Uterus (tissue), 4 donors: ENCODE measurements at places on chromosomes 12 and 14.

DNA sequence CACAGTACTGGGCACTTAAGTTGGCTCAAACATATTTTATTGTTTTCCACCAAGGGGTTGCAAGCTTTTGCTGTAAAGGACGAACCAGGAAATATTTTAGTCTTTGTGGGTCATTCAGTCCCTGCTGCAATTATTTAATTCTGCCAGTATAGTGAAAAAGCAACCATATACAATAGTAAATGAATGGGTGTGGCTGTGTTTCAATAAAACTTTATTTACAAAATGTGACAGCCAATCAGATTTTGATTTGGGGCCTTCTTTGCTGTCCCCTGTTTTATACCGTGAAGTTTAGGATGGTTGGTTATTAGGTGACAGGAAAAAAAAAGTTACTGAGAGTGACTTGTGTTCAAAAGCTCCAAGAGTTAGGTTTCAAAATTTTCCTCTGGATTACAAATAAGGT, 956.4 kb downstream of the AACS start:
- no peak for DNase-seq

- DNase-seq = no peak
Observed at GRCh38 chr12:9037431-9037830, 48.1 kb downstream of the KLRG1 start.

- peak; percentile 65 for DNase-seq
Observed at GRCh38 chr12:2494486-2495192, 300.1 kb upstream of the FKBP4 start.

DNA sequence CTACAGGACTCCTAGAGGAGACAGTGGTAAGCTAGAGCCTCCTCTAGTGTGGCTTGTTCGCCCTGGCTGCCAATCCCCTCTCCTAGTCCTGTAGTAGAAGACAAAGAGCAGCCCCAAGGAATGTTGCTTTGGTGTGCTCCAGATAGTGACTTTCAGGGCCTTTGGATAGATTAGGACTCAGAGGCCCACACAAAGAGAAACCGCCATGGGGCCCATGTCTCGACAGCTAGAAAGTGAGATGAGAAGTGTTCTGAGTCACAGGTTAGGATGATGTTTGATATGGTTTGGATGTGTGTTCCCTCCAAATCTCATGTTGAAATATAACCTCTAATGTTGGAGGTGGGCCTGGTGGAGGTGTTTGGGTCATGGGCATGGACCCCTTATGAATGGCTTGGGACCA, 51.8 kb upstream of the JDP2 start:
- DNase-seq = no peak

DNA sequence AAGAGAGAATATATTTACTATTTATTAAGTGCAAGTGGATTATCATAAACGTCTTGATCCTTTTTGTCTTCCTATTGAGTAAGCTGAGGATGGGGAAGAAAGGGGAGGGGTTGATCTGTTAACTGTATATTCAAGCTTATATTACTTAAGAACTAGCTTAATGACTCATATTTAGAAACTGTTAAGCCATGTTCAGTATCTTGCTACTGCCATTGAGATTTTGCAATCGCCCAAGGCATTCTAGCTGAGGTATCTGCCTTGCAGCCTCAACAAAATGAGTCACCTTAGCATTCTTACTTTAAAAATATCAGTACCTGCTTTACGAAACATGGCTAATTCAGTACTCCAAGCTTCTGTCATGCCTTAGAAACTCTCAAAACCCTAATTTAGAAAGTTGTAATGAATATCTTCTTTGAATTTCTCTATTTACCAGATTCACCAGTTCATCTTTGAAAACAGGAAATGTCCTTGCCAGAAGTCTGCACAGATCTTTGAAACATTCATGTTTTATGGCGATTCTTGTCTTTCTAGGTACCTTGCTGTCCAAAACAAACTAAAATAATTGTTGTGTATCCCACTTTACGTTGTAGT, 76.1 kb downstream of the ALG10B start:
- no peak for DNase-seq

GRCh38 chr12:124322271-124322998, 27.5 kb downstream of the RFLNA start:
- no peak for DNase-seq

GRCh38 chr12:106181401-106182114, 42.8 kb upstream of the NUAK1 start:
- DNase-seq = no peak

DNA sequence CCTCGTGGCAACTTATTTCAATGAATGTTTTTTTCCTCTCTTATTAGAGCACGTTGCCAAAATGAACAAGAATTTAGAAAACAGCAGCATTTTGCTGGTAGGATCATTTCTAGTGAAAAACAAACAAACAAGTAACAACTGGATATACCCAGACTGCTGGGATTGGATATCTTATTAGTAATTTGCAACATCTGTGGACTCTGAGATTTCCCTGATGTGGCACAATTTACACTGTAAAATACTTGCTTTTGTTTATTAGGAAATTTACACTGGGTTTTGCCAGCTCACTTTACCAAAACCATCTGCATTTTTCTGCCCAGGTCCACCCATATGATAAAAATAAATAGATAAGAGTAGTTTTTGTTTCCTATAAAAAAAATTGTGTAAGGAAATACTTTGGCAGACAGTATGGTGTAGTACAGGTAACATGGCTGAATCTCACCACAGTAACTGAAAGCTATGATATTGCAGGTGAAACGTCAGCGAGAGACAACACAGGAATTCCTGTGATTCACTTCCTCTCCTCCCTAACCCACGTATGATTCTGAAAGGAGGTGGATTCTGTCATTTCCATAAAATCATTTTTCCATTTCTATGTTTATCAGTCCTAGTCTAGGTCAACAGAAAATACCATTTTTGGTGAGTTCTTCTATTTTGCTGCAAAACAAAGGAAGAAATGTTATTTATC, 176.2 kb upstream of the NOVA1 start:
- no peak for DNase-seq

GRCh38 chr14:96989306-96989705, 192.1 kb downstream of the VRK1 start:
- no peak for DNase-seq

GRCh38 chr14:73143003-73143402, 6.7 kb downstream of the PSEN1 start:
- DNase-seq = no peak

GRCh38 chr14:28152453-28153044, 614.0 kb upstream of the FOXG1 start:
- DNase-seq = no peak

DNA sequence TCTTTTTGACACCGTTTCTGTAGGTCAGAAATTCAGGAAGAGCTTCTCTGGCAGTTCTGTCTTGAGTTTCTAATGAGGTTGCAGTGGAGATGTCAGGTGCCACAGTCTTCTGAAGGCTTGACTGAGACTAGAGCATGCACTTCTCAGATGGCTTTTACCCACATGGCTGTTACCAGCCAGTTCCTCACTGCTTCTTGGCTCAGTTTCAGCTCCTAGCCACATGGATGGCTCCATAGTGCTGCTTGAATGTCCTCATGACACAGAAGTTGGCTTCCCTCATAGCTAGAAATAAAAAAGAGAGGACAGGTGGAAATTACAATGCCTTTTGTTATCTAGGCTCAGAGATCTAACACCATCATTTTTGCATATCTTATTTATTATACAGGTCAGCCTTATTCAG, 38.1 kb upstream of the SLC2A13 start:
- DNase-seq = no peak

GRCh38 chr12:5498076-5498475, 66.2 kb downstream of the NTF3 start:
- no peak for DNase-seq

GRCh38 chr14:29734732-29735131, 192.9 kb downstream of the PRKD1 start:
- DNase-seq = no peak

DNA sequence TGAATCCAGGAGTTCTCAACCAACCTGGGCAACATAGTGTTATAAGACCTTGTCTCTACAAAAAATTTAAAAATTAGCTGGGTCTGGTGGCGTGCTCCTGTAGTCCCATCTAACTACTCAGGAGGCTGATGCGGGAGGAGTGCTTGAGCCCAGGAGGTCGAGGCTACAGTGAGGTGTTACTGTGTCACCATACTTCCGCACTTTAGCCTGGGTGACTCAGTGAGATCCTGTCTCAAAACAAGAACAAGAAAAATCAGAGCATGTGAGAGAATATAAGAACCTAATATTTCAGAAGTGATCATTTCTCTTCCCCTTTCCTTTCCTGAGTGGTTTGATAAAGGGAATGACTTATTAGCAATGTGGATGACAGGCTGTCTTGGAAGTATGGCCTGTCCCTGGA, 9.5 kb downstream of the TRAF3 start:
- DNase-seq = no peak

GRCh38 chr14:52352061-52352491, 38.0 kb downstream of the PTGER2 start:
- no peak for DNase-seq

DNA sequence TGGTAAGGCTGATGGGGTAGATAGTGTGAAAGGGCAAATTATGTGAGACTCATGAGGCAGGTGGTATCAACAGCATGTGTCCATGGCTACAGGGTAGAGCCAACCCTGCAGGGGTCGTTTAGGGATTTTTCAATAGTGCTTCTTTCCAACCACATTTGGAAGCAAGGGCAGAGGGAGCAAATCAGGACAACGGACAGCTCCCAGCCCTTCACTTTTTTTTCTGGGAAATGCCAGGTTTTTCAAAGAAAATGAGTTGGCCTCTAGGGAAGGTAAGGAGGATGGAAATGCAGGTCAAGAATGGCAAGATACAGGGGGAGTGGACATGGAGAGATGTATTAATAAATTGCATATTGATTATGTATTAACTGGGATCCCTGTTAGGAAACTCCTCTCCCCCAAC, 4.9 kb upstream of the CMA1 start:
- DNase-seq = no peak

- no peak for DNase-seq
Observed at GRCh38 chr12:55715169-55715764, 579 bp upstream of the BLOC1S1 start.

DNA sequence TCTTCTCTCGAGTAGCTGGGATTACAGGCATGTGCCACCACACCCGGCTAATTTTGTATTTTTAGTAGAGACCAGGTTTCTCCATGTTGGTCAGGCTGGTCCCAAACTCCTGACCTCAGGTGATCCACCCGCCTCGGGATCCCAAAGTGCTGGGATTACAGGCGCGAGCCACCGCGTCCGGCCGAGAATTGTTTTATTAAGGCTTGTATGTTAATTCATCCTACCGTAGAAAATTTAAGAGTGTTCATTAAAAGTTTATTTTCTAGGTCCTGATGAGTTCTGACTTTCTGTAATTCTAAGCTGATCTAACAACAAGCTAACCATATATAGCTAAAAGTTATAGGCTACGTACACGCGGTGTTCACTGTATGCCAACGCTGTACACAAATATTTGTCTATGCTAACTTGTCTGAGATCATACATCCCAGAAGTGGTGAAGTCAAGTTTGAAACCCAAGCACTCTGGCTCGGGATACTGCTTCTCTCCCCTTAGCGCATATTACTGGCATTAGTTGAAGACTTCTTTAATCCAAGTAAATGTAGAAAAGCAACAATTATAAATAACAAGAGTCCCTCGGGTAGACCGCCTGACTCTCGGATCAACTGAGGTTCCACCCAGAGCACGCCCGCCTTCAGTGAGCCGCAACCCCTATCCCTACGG, 570 bp upstream of the MRPS35 start:
- DNase-seq = peak; percentile 21

DNA sequence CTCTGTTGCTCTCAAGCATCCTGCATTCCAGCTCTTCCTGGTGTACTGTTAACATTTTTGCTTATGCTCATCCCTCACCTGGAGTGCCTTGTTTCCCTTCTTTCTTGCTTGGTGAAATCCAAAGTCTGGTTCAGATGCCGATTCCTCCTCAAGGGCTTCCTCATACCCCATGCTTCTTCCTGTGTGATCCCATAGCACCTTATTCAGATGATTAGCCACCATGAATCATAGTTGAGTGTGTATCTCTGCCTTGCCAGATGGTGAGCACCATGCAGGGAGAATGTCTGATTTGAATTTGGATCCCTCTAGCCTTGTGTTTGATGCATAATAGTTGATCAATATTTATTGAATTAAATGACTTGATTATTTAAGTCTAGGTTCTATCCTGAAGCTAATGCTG, 39.4 kb upstream of the ANO4 start:
- DNase-seq = no peak

- DNase-seq = no peak
Observed at GRCh38 chr14:103748534-103748857, 32.9 kb downstream of the ZFYVE21 start.

GRCh38 chr14:70788898-70789297, 20.4 kb downstream of the MAP3K9 start:
- no peak for DNase-seq

- DNase-seq = no peak
Observed at GRCh38 chr12:121792607-121793439, 665 bp downstream of the RHOF start.

DNA sequence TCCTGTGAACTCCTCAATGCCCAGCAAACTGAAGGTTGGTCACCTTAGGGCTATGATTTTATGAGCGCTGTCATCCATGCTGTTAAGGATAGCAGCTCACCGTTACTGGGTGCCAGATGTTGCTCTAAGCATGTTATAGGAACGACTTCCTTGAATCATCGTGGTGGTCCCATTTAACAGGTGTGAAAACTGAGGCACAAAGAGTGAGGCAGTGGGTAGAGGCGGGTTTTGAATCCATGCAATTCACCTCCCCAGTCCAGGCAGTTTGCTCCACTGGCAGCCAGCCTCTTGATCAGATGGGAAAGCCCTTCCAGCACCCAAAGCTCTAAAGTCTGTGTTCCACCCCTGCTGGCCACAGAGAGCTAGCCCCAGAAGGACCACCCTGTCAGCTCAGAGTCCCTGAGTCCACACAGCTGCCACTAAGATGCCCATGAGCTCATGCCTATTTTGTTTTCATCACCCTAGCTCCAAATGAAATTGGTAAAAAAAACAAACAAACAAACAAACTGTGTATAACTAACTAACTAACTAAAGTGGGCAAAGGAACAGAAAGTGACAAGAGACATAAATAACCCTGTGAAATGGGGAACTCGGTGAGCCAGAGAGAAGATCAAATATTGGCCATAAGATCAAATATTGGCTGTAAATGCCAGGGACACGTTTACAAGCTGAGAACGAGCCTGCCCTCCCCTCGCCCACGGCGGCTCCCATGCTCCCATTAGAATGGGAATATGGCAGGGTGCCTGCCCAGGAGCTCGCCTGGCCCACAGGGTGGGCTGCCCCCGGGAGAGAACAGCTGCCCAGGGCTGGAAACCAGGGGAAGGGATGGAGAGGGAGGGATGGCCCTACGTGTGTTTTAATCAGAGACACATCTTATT, 72.3 kb upstream of the RFLNA start:
- no peak for DNase-seq

DNA sequence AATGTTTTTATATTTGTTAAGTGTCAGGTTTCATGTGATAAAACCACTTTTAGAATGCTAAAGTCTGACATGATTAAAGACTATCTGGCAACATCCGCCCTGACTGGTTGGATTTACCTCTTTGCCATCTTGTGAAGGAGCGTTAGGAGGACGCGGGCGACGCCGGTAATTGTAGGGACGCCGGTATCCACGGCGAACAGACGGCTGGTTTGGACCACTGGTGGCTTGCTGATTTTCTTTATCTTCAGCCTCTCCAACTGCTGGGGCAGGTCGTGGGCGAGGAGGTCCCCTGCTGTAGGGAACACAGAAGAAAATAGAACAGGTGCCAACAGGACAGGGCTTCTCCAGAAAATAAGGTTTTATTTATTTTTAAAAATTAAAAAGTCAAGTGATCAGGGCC, 21.3 kb downstream of the YBX3 start:
- no peak for DNase-seq

GRCh38 chr14:73851567-73852382, at the start of gene PTGR2:
Gene PTGR2 (plus strand): TSS chr14:73851831. CDS start chr14:73858863, 7,032 bp downstream.
- peak; percentile 97 for DNase-seq
